ENCODE measurements at places on chromosomes 2 and 18.

GRCh38 chr18:35619464-35619863 is 37.9 kb downstream of the GALNT1 start:
- no peak for DNase-seq

DNA sequence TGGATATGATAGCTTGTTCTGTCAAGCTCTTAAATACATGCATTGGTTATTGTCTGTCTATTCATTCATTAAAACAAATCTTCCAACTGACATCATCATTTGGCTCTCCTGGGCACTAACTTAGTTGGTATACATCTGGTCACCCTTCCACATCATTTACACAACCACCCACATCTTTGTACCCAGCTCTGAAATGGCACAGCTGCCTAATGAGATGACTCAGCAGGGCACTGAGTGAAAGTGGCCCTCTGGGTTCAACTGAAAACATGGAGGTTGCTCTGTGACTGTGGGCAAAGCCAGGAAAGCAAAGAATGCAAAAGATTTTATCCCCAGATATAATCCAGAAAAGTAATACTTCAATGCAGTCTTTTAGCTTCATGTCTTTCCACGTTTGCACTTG is 234.0 kb upstream of the MAP2 start:
- DNase-seq: no peak

GRCh38 chr2:175690113-175690837 is 311.8 kb downstream of the LNPK start:
- DNase-seq: no peak

DNA sequence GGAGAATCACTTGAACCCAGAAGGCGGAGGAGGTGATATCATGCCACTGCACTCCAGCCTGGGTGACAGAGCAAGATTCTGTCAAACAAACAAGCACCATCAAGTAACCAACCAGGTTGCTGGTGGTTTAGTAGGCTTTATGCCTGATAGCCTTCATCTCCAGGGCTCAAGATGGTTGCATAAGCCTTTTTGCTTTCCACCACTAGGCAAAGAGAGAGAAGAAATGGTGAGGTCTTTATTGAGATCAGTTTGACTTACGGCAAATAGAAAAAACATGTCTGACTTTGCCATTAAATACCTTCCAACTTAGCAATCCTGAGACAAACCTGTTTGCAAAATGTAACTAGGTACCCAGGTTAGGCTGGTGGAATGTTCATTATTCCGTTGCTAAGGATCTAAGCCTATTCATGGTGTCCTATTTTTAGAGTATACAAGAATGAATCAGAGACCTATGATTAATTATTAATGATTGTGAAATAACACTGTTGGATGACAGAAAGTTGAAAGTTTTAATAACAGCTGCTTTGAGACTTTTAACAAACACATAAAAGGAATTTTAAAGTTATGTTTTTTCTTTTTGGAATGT is 53.5 kb upstream of the SLC38A11 start:
- no peak for DNase-seq

DNA sequence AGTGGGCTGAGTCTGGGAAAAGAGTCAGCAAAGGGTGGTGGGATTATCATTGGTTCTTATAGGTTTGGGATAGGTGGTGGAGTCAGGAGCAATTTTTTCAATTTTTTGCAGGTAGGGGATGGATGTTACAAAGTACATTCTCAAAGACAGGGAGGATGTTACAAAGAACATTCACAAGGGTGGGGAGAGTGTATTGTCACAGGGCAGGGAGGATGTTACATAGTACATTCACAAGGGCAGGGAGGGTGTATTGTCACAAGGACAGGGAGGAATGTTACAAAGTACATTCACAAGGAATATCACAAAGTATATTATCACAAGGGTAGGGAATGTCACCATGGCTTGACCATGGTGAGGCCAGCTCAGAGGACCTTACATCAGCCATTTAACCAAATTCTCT is 58.6 kb upstream of the WDR75 start:
- DNase-seq: no peak
